A549 treated with Mapracorat at 1 μM for 4 hours (cell line): ENCODE measurements at places on chromosomes 3 and 15. TPM values are rescaled to one million over a fixed set of nuclear protein-coding genes. Genes with fewer than 3 reads are reported as not detected.

MAGEL2 gene
- total RNA-seq, result not detected in 5 replicates

CPEB1 gene
- 2.6 to 4.0 TPM (median 3.2 TPM) in 5 replicates for total RNA-seq

CGNL1 gene
- total RNA-seq, result 0.68 to 0.85 TPM (median 0.77 TPM) in 5 replicates

AZI2 gene
- total RNA-seq, result 39.5 to 50.5 TPM (median 45.5 TPM) in 5 replicates

NRROS gene
- total RNA-seq, result not detected in 5 replicates

CLRN1 gene
- not detected in 5 replicates for total RNA-seq

FXR1 gene
- total RNA-seq, result 60.6 to 87.8 TPM (median 74.1 TPM) in 5 replicates

ANKDD1A gene
- 1.7 to 2.8 TPM (median 2.2 TPM) in 5 replicates for total RNA-seq

EFHB gene
- 0.78 to 2.0 TPM (median 1.0 TPM) in 5 replicates for total RNA-seq

TIPARP gene
- total RNA-seq, result 50.4 to 76.3 TPM (median 60.1 TPM) in 5 replicates

BCHE gene
- total RNA-seq, result 0.52 to 1.1 TPM (median 0.86 TPM) in 5 replicates

CCR9 gene
- not detected in 5 replicates for total RNA-seq

SCN5A gene
- total RNA-seq, result 0.38 to 1.9 TPM (median 0.57 TPM) in 5 replicates

THRB gene
- total RNA-seq, result 0.97 to 1.7 TPM (median 1.0 TPM) in 5 replicates

SLC6A20 gene
- total RNA-seq, result 0.02 TPM in 1 of 5 replicates, not detected in the others

GABRA5 gene
- 80.9 to 122 TPM (median 102 TPM) in 5 replicates for total RNA-seq

ERICH6 gene
- not detected in 5 replicates for total RNA-seq

PRRT3 gene
- total RNA-seq, result 1.2 to 1.9 TPM (median 1.7 TPM) in 5 replicates

GOLGB1 gene
- 14.3 to 18.6 TPM (median 15.8 TPM) in 5 replicates for total RNA-seq

TTLL13 gene
- 0.07 to 0.59 TPM (median 0.10 TPM) in 4 of 5 replicates, not detected in the other for total RNA-seq

SCAANT1 gene
- total RNA-seq, result 1.7 TPM in 1 of 5 replicates, not detected in the others

PLA2G4D gene
- not detected in 5 replicates for total RNA-seq

GCSAM gene
- not detected in 5 replicates for total RNA-seq

GOLGA8N gene
- 0.95 to 1.7 TPM (median 1.3 TPM) in 5 replicates for total RNA-seq

GOLGA8G gene
- not detected in 5 replicates for total RNA-seq

ADCY5 gene
- total RNA-seq, result 0.22 to 0.88 TPM (median 0.30 TPM) in 5 replicates

TMEM40 gene
- 0.13 to 0.43 TPM (median 0.20 TPM) in 5 replicates for total RNA-seq
